ENCODE measurements at places on chromosomes 1 and 21. TPM values are rescaled to one million over a fixed set of nuclear protein-coding genes. Genes with fewer than 3 reads are reported as not detected.

GRCh38 chr1:94989911-94990473 is 63.1 kb upstream of the CNN3 start:
- H3K4me1 ChIP-seq = peaks cover 8% of the 10 kb centered on the region
- no peak for DNase-seq
- H3K27ac ChIP-seq = no peak overlapping the region
- no peak overlapping the region for H3K4me3 ChIP-seq
- no peaks in the 10 kb centered on the region for H3K27me3 ChIP-seq

GRCh38 chr21:25961042-25961441 is 209.5 kb downstream of the APP start:
- DNase-seq = no peak
- H3K4me3 ChIP-seq = no peak overlapping the region
- H3K27me3 ChIP-seq = no peaks in the 10 kb centered on the region

DNA sequence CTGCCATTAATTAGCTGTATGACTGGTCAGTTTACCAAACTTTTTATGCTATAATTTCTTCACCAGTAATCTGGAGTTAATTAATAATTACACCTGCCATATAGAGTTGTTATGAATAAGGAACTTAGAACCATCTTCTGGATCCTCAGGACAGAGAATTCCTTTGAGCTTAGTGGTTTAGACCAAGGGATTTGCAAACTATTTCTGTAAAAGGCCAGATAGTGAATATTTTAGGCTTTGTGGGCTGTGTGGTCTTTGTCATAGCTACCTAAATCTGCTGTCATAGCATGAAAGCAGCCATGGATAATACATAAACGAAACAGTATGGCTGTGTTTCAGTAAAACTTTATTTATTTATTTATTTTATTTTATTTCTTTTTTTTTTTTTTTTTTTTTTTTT is 9.0 kb downstream of the TIMM17A start:
- no peak overlapping the region for H3K4me3 ChIP-seq
- no peak overlapping the region for H3K27ac ChIP-seq
- peaks cover 9% of the 10 kb centered on the region for H3K4me1 ChIP-seq
- no peak for DNase-seq
- no peaks in the 10 kb centered on the region for H3K27me3 ChIP-seq

GRCh38 chr1:175802407-175803123 is 59.2 kb upstream of the TNR start:
- no peak overlapping the region for H3K27ac ChIP-seq
- H3K4me3 ChIP-seq = no peak overlapping the region
- peaks cover 8% of the 10 kb centered on the region for H3K27me3 ChIP-seq
- DNase-seq = no peak
- H3K4me1 ChIP-seq = no peaks in the 10 kb centered on the region

DNA sequence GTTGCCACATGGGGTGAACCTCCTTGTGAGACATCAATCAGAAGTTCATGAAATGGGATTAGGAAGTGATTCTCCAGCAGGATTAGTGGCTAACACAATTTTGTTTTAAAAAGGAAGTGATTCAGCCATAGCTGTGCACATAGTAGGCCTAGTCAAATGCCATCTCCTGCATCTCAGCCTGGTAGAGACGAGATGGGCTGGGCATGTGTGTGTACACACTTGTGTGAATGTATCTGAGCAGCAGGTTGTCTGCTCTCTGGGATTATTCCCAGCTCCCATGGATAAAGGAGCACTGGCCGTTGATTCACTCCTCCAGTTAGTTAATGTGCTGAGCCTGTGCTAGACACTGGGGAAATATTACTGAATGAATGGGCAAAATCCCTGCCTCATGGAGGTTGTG is 2.0 kb downstream of the FOXE3 start:
- H3K27ac ChIP-seq = no peak overlapping the region
- peaks cover 10% of the 10 kb centered on the region for H3K4me1 ChIP-seq

- H3K27me3 ChIP-seq = no peaks in the 10 kb centered on the region
- H3K27ac ChIP-seq = no peak overlapping the region
- no peak for DNase-seq
- H3K4me3 ChIP-seq = no peak overlapping the region
These were observed 390.6 kb downstream of the KCTD3 start for GRCh38 chr1:215957663-215958062.

- peaks cover 15% of the 10 kb centered on the region for H3K4me1 ChIP-seq
- no peak overlapping the region for H3K4me3 ChIP-seq
- no peak overlapping the region for H3K27ac ChIP-seq
- H3K27me3 ChIP-seq = no peaks in the 10 kb centered on the region
- no peak for DNase-seq
- peaks cover 5% of the 10 kb centered on the region for H3K36me3 ChIP-seq
These were observed 9.9 kb downstream of the HCRTR1 start for GRCh38 chr1:31627301-31627929.

DNA sequence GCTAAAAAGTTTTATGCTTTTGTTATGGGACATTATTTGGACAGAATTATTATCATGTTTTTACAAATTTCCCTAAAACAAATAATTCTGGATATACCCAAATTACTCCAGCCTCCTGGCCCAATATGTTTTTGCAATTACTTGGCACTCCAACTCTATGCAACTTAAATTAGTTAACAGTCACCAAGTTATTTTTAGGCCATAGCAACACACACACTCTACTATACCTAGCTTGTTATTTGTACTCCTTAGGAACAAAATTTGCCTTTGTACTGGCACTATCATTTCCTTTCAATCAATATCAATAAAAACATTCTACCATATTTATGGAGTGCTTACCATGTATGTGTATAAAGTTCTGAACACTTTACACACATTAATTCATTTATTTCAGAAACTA is 7.7 kb downstream of the DUSP10 start:
- peaks cover 9% of the 10 kb centered on the region for H3K36me3 ChIP-seq
- peak overlapping the region; percentile 86 for H3K27ac ChIP-seq
- no peak for DNase-seq

DNA sequence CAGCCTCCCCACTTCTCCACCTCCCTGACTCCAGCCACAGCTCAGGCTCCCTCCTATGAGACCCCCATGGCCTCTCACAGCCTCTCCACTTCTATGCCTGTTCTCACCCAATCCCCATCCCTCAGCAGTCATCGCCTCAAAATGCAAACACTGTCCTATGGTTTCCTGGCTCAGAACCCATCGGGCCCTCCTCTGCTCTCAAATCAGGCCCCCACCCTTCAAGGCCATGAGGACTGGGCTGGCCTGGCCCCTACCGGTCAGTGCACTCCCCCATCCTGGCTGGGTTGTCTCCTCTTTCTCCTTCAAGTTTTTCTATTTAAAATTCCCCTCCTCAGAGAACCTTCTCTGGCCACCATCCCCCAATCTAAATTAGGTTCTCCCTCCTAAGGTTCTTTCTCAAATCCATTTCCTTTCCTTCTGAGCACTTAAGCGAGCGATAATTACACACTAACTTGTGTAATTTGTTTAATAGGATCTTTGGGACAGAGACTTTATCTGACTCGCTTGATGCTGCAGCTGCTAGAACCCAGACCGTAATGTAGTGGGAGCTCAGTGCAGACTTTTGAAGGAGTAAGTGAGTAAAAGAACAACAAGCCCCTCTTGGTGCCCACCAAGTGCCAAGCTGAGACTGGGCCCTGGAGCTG is 347.2 kb downstream of the MATN1 start:
- DNase-seq = no peak
- no peak overlapping the region for H3K27ac ChIP-seq
- H3K27me3 ChIP-seq = peaks cover 62% of the 10 kb centered on the region
- peaks cover 3% of the 10 kb centered on the region for H3K36me3 ChIP-seq
- peaks cover 10% of the 10 kb centered on the region for H3K4me1 ChIP-seq

GRCh38 chr1:61568460-61569302 is 156.3 kb downstream of the TM2D1 start:
- no peak overlapping the region for H3K27ac ChIP-seq
- no peaks in the 10 kb centered on the region for H3K27me3 ChIP-seq
- no peaks in the 10 kb centered on the region for H3K4me1 ChIP-seq
- no peaks in the 10 kb centered on the region for H3K36me3 ChIP-seq
- DNase-seq = no peak

- H3K4me3 ChIP-seq = no peak overlapping the region
- H3K4me1 ChIP-seq = peaks cover 75% of the 10 kb centered on the region
- H3K27me3 ChIP-seq = no peaks in the 10 kb centered on the region
- DNase-seq = no peak
- peak overlapping the region; percentile 93 for H3K27ac ChIP-seq
These were observed 29.1 kb downstream of the ARID1A start for GRCh38 chr1:26724926-26725325.

DNA sequence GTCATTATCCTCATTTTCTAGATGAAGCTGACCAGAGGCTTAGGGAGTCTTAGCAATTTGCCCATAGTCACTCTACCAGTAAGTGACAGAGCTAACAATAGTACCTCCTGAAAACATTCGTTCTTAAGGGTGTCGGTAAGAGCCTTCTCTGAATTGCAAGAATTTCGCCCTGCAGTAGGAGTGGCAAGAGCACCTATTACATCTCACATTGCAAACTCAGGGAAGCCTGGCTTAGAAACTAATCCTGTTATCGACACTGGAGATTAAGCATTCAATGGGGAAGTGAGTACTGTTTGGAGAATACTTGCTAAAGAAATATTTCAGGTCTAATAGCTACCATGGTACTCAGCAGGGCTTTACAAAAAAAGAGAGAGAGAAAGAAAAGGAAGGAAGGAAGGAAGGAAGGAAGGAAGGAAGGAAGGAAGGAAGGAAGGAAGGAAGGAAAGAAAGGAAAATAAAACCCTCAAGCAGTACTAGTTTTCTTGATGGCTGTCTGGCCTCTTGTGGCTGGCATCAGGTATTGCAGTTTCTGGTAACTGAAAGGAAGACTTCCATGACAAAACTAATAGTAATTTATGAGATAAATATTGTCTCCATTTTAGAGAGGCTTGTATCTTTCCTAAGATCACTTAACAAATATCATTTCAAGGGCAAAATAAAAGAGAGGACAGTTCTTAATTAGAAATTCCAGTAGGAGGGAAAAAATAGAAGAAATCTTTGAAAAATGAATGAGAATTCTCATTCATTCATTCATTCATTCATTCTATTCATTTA is 10.4 kb downstream of the C1orf226 start:
- H3K4me1 ChIP-seq = peaks cover 19% of the 10 kb centered on the region
- no peak for DNase-seq
- no peaks in the 10 kb centered on the region for H3K36me3 ChIP-seq

- H3K36me3 ChIP-seq = peaks cover 2% of the 10 kb centered on the region
- no peak overlapping the region for H3K27ac ChIP-seq
- no peak overlapping the region for H3K4me3 ChIP-seq
These were observed 5.8 kb upstream of the ATP1B1 start for GRCh38 chr1:169100651-169101088.

GRCh38 chr1:44244986-44245385 is 31.7 kb downstream of the DMAP1 start:
- H3K4me3 ChIP-seq = no peak overlapping the region
- DNase-seq = no peak
- peak overlapping the region; percentile 6 for H3K27ac ChIP-seq
- H3K4me1 ChIP-seq = peaks cover 18% of the 10 kb centered on the region

DNA sequence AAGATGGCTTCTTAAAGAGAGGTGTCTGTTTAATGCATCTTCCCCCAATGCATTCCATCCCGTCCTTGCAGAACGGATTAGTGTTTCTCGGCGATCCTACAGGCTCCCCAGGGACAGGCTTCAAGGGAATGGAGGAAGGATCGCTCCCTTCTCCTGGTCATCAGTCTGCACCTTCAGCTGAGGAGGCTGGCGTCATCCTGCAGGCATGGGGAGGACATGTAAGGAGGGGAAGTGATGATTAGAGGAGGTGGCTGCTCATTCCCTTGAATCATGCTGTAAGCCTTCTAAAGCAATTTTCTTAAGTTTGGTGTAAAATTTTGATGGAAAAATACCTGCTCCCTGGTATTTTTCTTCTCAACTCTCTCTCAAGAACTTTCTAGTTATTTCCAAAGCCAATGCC is 603.6 kb downstream of the NPHP4 start:
- H3K36me3 ChIP-seq = no peaks in the 10 kb centered on the region
- H3K27me3 ChIP-seq = no peaks in the 10 kb centered on the region
- no peak for DNase-seq
- no peak overlapping the region for H3K27ac ChIP-seq
- peak overlapping the region; percentile 83 for H3K4me3 ChIP-seq

- H3K27ac ChIP-seq = no peak overlapping the region
- no peaks in the 10 kb centered on the region for H3K27me3 ChIP-seq
- no peak overlapping the region for H3K4me3 ChIP-seq
- no peak for DNase-seq
These were observed 853.5 kb upstream of the TMPRSS15 start for GRCh38 chr21:19256934-19257660.

DNA sequence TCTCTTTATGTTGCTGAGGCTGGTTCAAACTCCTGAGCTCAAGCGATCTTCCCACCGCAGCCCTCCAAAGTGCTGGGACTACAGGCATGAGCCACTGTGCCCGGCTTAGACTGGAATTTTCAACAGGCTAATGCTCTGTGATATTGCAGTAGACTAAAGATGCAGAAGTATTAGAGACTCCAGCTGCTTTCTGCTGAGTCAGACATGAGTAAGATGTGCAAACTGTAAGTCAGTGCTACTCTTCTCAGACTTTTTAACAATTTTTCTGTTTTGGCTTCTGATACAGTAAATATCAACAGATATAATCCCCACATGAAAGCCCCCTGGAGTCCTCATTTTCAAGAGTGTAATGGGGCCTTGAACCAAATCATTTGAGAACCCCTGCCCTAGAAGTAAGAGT is 29.3 kb upstream of the NLRP3 start:
- H3K27ac ChIP-seq = peak overlapping the region; percentile 43
- peaks cover 2% of the 10 kb centered on the region for H3K36me3 ChIP-seq
- no peak for DNase-seq

- no peaks in the 10 kb centered on the region for H3K27me3 ChIP-seq
- H3K4me3 ChIP-seq = peak overlapping the region; percentile 84
- peak overlapping the region; percentile 75 for H3K27ac ChIP-seq
- peak; percentile 72 for DNase-seq
These were observed 9.3 kb downstream of the MAP3K6 start for GRCh38 chr1:27357281-27358037.

DNA sequence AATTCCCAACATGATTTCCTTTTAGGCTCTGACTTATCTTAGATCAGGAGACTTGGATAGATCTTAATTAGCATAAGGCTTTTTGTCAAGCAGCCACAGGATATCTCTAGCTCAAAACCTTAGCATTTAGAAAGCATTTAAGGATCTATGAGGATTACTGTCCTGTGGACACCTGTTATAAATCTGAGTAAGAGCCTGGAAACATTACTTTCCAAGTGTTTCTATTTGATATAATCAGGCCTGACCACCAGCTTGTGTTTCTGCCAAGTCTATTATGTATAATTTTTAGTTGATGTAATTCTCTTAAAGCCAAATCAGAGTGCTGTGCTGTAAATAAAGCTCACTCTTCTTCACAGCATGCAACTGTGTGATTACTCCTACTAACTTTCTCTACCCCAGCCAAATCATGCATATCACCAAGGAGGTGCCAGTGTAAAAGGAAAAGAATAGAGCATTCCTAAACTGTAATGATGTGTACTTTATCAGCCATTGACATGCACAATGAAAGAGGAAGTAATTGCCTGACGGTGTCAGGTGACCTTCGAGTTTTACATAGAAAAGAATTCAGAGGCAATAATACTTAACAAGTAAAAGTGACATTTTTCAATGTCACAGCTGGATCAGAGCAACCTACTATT is 309.9 kb upstream of the PRMT6 start:
- DNase-seq = no peak
- no peaks in the 10 kb centered on the region for H3K4me1 ChIP-seq
- no peaks in the 10 kb centered on the region for H3K36me3 ChIP-seq
- no peaks in the 10 kb centered on the region for H3K27me3 ChIP-seq

Gene ZBTB7B
- total RNA-seq = 73.6 TPM

Gene CNTN2
- not detected for total RNA-seq

Gene EPHB2
- total RNA-seq = 0.15 TPM

Gene CHODL
- total RNA-seq = 0.60 TPM

Gene TMEM82
- total RNA-seq = not detected

Gene MRAP
- not detected for total RNA-seq

Gene GBP2
- total RNA-seq = 98.8 TPM

Gene NMNAT2
- not detected for total RNA-seq

Gene TTC34
- 0.94 TPM for total RNA-seq

Data from T-helper 17 cell (primary cell).